Cardiac septum (tissue), 1 donor: ENCODE measurements at places on chromosomes 4 and X. TPM values are rescaled to one million over a fixed set of nuclear protein-coding genes. Genes with fewer than 3 reads are reported as not detected.

Gene MGAT4D
- not detected for total RNA-seq

DNA sequence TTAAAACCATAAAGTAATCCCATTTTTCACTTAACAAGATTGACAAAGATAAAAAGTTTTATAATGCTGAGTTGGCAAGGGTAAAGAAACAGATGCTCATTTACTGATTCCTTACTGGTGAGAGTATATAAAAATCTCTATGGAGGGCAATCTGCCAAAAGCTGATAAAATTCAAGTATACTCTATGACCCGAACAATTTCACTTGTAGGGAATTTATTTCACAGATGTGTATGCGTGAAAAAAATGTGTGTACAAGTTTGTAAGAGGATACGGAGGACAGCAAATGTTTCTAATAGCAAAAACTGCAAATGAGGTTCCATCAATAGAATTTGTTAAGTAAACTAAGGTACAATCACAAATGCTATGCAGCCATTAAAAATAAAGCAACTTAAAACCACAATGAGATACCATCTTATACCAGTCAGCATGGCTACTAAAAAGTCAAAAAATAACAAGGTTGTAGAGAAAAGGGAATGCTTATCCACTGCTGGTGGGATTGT is 23.4 kb downstream of the DHX15 start:
- DNase-seq = no peak

- no peak for DNase-seq
These were observed 38.3 kb upstream of the MAPK10 start for GRCh38 chr4:86398187-86398586.

DNA sequence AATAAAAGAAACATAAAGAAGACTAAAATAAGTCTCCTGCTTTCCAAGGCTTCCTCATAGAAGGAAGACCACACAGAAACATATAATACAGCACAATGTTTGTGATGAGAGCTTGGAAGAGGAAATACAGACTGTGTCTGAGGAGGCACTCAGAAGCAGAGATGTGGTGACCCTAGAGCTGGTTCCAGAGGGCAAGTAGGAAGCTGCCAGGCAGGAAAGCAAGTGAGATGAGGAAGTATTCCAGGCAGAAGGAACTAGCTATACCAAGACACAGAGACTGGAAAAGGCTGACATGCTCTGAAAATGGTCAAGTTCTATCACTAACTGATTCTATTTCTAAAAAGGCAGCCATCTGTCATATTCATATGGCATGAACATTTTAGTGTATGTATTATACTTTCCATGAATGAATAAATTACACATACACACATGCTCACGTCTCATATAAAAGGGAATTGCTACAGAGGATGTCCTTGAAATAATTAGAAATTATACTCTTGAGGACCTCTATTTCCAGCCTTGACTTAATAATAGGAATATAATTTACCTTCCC is 16.6 kb upstream of the HSFX2 start:
- DNase-seq = no peak

Gene WFS1
- 48.4 TPM for total RNA-seq

Gene MAGEC2
- not detected for total RNA-seq
